SK-N-SH (cell line): ENCODE measurements at places on chromosomes 1 and 21.

DNA sequence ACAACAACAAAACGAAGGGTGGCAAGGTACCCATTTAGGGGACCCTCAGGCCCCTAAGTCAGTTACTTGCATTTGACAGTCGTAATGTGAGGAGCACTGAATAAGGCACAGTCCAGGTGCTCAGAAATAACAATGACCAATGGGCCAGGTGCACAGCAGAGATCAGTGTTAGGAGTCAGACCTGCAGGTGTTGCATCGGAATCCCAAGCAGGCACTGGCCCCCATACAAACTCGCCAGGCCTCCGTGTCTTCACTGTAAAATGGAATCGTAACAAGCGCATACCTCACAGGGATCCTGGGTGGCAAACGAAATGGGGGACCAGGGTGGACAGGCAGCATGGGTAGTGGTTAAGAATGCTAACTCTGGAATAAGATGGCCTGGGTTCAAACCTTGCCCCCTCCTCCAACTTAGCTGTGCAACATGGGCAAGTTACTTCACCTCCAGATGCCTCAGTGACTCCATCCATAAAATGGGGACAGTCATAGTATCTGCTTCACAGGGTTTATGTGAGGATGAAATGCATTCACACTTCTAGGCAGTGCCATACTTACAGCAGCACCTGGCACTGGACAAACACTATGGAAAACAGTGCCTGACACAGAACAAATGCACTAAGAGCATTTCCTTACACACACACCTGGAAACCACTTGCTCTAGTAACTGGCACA is 20.2 kb downstream of the RCAN1 start:
- no peak for DNase-seq

- no peak for DNase-seq
Observed at GRCh38 chr1:59266180-59266926, 30.5 kb upstream of the FGGY start.

GRCh38 chr1:248622570-248623001 is 12.3 kb downstream of the OR2T11 start:
- peak; percentile 35 for DNase-seq

DNA sequence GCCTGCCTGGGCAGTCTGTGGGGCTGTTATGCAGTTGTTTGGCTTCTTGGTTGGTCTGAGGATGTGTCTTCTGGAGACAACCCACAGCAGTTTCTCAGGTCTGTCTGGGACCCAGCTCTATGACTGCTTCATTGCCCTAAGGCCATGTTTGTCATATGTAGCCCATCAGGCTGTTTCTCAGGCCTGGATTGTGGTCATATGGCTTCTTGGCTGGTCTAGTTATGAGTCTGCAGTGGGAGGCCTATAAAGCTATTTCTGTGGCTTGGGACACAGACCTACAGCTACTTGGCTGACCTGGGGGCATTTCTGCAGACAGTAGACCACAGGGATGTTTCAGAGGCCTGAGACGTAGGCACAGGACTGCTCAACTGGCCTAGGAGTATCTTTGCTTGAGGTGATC is 41.5 kb downstream of the CHIA start:
- no peak for DNase-seq

DNA sequence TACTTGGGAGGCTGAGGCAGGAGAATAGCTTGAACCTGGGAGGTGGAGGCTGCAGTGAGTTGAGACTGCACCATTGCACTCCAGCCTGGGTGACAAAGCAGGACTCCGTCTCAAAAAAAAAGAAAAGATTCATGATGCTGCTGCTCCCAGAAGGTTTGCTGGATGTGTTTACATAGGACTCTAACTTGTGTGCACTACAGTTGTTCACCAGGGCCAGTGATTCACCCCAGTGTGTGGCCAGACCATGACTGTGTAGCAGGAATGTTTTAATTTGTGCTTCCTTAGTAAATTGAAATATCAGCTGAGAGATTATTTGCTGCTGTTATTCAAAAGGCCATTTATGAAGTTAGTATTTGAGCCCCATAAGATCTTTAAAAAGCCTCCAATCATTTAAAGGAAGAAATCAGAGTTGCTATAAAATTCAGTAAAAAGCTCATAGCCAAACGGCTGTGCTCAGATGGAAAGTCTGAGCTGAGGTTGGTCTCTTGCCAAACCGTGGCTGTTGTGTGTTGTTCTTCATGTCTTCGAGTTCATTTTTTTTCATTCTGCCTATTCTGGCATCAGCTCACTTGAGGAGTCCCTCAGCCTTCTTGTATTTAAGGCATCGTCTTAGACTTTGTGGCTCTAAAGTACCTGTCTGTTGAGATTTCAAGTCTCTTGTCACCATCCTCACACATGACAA is 18.1 kb upstream of the PGD start:
- DNase-seq, result no peak

- DNase-seq, result no peak
Observed at GRCh38 chr1:119954476-119955422, 58.4 kb upstream of the ADAM30 start.

DNA sequence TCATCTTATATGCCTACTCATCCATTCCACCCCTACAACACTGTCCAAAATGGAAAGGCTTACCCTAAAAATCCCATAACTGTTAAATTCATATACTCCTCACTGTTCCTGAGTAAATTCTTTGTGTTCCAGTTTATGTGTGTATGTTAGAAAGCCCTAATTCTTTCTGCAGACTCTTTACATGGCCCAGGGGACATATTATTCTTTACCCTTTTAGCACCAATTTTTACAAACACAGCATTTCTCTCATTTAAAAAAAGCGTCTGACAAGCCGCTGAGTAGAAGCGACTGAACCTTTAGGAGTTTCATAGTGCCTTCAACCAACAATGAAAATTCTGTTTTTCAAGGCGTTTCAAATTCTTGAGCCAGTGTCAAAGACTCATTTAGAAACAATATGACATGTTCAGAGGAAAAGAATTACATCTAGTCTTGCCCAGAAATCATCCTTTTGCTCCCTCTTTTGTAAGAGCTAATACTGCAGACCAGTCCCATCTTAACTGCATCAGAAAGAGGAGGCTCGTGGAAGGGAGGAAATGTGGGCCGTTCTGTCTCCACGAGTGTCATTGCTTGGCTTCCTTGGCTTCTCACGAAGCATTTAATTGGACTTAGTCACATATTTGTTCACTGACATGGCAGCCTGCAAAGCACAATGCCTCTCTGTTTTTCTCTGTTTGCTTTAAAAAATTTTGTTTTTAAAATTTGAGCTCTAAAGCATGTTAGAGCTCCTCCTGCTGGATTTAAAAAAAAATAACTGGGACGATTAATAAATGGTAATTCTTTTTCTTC is 21.3 kb upstream of the C1orf105 start:
- DNase-seq, result peak; percentile 29

GRCh38 chr1:40701684-40702083 is 10.2 kb downstream of the NFYC start:
- DNase-seq, result no peak

DNA sequence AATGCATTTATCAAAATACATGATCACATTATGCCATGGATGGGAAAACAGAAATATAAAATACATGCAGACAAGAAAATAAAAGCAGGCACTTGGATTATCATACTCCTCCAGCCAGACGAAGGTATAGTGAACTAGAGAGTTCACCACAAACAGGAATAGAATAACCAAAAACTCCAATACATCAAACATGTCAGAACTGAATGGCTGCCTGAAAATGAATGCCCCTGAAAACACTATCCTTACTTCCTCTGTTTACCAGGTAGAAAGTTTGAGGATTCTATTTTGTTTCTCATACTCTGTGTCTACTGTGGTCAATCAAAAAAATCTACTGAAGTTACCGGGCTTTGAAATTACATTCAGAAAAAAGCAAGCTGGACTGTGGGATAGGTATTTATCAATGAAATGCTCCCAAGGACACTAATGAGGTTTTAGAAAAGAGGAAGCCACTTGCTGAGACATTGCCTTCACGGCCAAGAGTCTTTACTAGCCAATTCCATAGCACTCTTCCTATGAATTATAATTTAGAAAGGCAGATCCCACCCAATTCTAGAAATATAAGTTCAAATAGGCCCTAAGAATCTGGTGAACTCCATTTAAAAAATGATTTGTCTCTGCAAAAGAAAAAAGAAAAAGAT is 197.7 kb downstream of the SMYD3 start:
- no peak for DNase-seq

- no peak for DNase-seq
Observed at GRCh38 chr1:206766251-206766856, 4.2 kb upstream of the IL19 start.

DNA sequence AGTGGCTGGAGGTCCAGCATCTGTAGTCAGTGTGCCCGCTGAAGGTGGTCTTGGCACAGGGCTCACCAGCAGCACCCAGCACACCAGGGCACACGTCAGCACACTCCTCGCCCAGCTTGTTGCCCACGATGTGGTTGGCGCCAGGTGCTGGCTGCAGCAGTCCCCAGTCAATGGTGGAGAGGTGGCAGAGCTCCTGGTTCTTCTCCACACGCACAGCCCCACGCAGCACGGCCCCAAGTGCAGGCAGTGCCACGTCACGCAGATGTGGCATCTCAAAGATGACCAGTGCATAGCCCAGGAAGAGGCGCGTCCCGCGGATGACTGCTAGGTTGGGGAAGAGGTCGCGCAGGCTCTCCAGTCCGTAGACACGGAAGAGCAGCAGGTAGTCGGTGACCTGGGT is 5.2 kb downstream of the INSRR start:
- DNase-seq, result no peak

DNA sequence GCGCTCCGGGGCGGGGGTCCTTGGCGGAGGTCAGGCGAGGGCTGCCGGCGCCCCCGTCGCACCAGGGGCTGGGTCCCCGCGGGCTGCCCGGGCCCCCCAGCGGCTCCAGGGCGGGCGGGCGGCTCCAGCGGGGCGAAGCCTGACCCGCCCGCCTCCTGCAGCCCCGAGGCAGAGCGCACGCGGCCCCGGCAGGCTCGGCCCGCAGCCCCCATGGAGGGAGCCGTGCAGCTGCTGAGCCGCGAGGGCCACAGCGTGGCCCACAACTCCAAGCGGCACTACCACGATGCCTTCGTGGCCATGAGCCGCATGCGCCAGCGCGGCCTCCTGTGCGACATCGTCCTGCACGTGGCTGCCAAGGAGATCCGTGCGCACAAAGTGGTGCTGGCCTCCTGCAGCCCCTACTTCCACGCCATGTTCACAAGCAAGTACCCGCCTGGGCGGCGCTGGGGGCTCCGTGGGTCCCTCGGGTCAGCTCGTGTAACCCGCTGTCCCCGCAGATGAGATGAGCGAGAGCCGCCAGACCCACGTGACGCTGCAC is 817 bp downstream of the KLHL17 start:
- peak; percentile 77 for DNase-seq

- no peak for DNase-seq
Observed at GRCh38 chr1:208506812-208507211, 262.6 kb upstream of the PLXNA2 start.

- no peak for DNase-seq
Observed at GRCh38 chr1:93588206-93588605, 93.4 kb downstream of the BCAR3 start.

DNA sequence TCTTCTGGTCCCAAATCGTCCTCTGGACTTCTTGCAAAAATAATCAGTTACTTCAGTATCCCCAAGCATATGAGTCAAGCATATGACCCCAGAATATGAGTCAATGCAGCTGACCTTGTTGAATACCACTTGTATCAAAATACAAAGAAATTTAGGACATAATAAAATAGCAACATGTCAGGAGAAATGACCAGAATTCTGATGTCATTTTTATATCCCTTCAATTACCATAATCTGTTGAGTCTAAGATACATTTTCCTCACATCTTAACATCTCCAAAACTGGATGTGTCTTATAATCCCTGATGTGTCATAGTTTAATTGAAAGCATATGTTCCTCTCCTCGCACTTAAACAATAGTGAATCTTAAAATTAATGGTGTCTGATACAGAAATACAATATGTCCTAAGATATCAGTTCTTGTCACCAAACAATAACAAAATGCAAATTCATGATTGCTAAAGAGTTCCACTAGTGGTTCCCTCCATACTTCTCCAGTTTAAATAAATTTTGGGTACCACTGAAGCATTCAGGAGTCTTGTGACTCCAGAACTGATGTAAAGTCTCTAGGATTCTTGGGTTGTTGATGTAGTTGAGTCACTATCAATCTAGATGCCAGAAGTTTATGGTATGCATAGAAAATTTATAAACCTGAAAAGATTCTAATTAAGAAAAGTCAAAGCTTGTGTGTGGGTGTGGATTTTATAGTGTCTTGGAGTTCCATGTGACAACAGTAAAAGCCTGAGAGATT is 41.8 kb downstream of the KIFAP3 start:
- no peak for DNase-seq

- DNase-seq, result no peak
Observed at GRCh38 chr21:16198546-16198945, 468.8 kb downstream of the USP25 start.

GRCh38 chr1:172121081-172121717 is 279.9 kb downstream of the DNM3 start:
- DNase-seq, result no peak

- DNase-seq, result no peak
Observed at GRCh38 chr1:20604678-20605077, 15.8 kb downstream of the CDA start.

- DNase-seq, result no peak
Observed at GRCh38 chr1:230049731-230050130, 17.3 kb upstream of the GALNT2 start.

GRCh38 chr1:156703741-156704140 is 1.6 kb downstream of the CRABP2 start:
- DNase-seq, result peak; percentile 72

DNA sequence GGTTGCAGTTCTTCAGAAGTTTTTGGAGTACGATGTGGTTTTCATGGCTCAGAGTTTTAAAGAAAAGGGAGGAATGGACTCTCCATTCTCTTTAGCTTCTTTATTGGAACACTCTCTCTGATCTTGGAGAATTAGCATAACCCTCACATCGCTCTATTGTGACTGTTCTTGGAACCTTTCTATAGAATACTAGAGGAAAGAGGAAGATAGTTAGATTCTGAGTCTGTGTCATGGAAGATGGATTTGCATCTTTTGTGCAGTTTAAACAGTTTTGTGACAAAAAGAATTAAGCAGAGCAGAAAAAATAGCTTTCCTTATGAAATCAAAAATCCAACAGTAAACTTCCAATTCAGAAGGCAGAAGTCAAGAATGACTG is 61.0 kb downstream of the KCNJ6 start:
- DNase-seq, result no peak

GRCh38 chr1:41361495-41362356 is 492 bp downstream of the FOXO6 start:
- DNase-seq, result peak; percentile 75

DNA sequence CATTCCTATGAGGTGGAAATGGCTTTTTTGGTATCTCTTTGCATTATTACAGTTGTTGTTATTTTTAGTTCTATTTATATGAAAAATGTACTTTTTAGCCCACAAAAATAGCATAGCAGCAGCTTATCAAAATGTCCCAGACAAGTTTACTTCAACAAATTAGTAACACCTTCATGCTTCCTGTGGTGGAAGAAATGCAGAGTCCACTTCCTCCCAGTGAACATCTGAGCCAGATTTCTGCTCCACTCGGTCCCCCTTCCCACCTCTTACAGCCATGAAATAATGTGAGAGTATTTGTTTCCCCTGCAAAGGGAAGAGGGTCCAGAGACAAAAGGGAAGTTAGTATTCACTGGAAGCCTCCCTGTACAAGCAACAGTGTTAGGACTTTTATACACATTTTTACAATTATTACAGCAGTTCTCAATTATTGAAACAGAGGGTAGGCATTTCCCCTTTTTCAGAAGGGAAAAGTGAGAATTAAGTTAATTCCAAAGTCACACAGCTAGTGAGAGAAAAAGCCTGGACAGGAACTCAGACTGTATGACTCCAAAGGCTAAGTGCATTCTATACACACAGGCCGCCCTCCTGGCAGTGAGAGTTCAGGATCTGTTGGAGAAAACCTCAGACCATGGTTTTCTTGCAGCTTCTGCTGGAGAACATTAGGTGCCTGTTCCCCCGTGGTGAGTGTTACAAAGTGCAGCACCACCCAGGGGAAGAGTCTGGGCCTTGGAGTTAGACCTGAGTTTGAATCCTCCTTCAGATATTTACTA is 126.5 kb downstream of the PBX1 start:
- no peak for DNase-seq
